ENCODE measurements at places on chromosomes 1 and 21.

DNA sequence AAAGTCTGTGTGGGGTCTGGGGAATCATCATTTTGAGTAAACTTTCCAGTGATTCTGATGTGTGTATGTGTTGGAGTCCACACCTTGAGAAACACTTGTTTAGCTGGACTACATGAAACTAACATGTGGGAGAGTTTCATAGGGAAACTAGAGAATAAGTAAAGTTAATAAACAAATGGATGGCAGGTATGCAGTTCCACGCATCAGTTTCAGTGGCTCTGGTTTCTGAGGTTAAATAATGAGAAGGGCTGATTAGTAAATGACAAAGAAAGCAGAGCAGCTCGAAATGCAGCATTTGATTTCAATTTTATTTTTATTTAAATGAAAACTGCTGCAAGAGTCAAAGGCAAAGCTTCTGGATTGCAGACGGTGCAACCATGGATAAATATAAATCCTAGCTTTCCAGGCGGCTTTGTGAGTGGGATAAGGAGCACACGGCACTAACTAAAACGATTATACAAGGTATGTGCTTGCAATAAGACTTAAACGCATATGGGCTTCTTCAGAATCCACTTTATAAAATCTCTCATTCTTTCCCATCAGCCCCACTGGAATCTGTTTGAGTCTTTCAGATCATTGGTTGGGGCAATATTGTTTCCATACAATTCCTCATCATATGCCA is 310.7 kb downstream of the PLPP3 start:
- DNase-seq: no peak

- DNase-seq: no peak
Observed at GRCh38 chr1:222373216-222373615, 174.7 kb downstream of the HHIPL2 start.

GRCh38 chr21:18549214-18549905 is 145.8 kb upstream of the TMPRSS15 start:
- DNase-seq: no peak

GRCh38 chr1:111937147-111937725 is 52.2 kb downstream of the KCND3 start:
- no peak for DNase-seq

GRCh38 chr1:91569411-91570119 is 68.9 kb downstream of the CDC7 start:
- DNase-seq: no peak

GRCh38 chr1:177794376-177794991 is 175.4 kb downstream of the SEC16B start:
- DNase-seq: no peak

DNA sequence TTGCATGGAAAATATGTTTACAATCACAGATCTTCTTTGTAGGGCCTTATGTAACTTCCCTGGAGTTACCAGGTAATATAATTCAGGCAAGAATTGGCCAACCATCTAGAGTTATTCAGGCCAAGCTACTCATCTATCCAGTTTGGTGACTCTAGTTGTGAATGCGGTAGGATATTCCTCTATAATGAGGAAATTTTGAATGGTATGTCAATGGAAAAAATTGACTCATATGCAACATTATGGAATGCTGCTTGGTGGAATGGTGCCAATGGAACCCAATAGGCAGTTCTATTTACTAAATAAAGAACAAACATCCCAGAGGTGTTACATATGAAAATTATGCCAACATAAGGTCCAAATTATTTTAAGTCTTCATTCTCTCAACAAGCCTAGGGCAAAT is 5.6 kb upstream of the TNFSF18 start:
- DNase-seq: no peak

DNA sequence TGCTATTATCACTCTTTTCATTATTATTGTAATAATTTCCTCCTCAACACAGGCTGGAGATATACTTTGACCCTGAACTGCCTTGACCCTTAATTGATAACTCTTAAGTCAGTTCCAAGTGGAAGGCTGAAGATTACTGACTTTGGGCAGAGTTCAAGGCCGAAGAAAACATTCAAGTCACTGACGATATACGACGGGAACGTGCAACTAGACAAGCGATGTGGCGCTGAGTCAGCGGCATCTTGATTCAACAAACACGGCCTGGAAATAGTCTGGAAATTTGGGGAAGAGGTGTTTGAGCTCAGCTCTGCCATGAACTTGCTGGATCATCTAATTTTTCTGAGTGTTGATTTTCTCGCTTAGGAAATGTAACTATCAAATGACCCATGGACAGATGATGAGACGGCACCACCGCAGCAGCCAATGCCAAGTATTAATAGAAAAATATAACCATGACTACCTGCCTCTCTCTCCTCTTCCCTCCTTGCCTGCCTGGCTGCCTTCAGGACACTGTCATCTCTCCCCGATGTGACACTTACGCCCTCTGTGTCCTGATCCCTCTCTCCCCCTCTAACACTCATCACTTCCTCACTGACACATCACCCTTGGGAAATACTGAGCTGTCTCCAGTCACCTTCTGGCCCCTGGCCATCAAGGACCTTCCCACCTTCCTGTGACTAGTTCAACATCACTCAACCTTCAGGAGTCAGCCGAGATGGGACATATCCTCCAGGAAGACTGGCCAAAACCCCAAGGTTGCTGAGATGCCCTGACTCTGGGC is 49.4 kb downstream of the TMCO4 start:
- DNase-seq: no peak

DNA sequence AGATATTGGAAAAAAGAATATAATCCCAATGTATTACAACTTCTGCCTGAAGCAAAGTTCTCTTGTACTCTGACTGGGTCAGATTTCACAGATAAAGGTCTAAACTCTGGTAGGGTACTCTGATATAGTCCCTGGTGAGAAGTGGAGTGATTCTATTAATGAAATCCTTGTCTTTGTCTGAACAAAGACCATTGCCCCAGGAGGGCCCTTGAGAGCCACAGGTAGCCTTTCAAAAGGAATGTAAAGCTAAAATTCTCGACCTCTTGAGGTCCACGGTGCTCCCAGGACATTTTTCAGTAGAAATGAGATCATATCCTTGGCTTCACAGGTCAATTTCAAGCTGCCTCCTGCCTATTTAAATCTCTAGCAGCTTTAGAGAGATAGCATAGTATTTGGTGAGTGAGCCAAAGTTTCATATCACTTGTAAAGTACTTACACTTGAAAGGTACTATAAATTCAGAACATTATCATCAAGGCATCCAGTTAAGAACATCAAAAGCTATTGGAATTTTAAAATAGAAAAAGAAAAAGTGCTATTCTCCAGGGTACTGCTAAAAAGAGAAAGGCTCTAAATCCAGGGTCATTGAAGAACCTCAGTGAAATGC is 10.1 kb downstream of the TNNI3K start:
- DNase-seq: no peak

DNA sequence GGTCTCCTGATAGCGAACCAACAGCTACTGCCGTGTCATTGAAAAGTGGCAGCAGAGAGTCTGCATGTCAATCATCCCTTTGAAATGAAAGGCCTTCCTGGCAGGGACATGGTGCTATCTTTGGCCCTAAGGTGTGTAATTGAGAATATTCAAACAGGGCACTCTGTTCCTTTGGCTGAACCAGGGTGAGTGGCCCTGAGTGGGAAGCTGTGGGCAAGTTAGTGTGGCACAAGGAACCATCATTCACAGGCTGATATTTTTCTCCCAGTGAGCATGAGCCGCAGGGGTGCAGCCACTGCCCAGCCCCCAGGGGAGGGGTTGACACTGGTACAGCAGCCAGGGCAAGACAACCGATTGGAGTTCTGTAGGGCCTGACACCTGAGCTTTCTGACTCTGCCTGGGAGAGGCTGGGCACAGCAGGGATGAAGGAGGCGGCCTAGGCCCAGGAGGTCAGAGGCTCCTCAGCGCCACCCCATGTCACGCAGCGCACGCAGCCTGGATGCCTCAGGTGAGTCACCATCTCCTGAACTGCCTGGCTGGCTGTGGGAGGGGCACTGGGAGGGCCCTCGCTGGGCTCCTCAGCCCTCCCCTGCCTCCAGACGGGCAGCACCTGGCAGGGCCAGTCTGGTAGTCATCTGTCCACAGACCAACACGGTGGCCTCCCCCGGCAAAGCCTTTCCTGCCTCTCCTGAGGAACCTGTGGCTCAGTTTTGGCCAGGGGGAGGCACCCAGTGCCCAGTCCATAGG is 13.2 kb downstream of the QSOX1 start:
- DNase-seq: no peak

DNA sequence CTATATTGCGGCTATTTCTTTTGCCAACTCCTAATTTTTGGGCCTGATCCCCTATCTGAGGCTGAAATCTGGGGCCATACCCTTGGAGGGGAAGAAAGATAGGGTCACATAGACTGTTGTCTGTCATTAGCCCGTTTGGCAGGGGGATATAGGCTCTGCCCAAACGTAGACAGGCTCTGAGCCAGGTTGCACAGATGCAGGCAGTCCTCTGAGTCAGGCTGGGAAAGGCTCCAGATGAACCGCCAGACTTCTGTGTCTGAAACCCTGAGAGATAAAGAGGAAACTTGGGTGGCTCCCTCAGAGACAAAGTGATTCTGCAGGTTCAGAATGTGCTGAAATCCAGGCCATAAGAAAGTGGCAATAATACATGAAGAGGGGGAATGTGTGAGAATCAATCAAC is 4.0 kb upstream of the CAP1 start:
- no peak for DNase-seq

- DNase-seq: no peak
Observed at GRCh38 chr1:186781730-186782129, 47.0 kb upstream of the PLA2G4A start.

DNA sequence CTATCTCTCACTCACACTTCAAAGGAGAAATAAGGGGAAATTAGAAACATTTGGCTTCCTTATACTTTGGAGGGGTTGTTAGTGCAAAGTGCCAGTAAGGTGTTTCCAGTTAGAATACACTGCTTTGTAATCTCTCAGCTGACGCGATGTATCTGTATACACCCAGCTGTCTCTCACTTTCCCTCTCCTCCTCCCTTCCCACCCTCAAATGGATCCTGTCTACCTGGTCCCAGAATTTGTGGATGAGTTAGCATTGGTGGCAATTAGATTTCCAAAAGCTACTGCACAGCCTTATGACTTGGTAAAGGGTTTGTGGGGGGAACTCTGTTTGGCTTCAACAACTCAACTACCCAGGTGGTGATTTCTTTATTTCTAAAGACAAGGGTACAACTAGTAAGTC is 10.5 kb downstream of the ATP1B1 start:
- no peak for DNase-seq

DNA sequence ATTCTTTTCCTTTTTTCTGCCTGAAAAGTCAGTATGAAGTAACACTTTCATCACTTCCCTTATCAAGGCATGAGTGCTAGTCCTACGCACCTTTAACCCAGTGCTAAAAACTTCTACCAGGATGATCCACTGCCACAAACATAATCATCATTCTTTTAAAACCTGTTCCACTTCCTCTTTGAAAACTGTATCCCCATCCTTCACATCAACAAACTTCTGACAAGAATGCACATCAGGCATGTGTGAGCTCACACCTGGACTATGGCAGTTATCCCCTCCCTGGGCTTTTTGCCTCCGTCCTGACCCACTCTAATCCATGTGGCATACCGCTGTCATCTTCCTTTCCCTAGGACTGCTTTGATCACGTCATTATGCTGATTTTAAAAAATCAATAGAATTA is 70.2 kb downstream of the ESRRG start:
- DNase-seq: no peak

- DNase-seq: no peak
Observed at GRCh38 chr1:211538287-211538686, 40.7 kb downstream of the SLC30A1 start.

GRCh38 chr1:110944806-110945205 is 18.9 kb downstream of the LRIF1 start:
- DNase-seq: no peak

GRCh38 chr1:67941155-67941554 is 107.9 kb upstream of the GNG12 start:
- DNase-seq: no peak

DNA sequence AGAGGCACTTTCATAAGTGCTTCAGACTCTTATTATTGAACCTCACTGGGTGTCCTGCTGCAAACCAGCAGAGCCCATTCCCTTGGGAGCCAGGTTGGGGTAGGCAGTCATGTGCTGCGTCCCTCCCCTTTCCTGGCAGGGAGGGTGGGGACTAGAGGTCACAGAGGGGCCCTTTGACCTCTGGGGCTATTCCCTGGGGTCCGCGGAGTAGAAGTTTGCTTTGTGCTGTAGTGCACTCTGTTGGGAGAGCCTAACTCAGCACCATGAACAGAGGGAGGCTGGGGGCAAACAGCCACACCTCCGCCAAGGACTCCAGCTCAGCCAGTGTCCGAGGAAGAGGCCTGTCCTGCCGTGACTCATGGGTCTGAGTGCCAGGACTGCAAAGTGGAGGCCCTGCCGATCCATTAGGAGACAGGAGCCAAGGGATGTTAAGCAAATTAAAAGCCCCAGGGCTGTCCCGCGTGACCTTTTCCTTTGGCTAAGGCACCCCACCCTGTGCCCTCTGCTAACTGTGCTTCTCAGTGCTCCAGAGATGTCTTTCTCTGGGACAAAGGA is 3.0 kb upstream of the IGSF21 start:
- DNase-seq: no peak

DNA sequence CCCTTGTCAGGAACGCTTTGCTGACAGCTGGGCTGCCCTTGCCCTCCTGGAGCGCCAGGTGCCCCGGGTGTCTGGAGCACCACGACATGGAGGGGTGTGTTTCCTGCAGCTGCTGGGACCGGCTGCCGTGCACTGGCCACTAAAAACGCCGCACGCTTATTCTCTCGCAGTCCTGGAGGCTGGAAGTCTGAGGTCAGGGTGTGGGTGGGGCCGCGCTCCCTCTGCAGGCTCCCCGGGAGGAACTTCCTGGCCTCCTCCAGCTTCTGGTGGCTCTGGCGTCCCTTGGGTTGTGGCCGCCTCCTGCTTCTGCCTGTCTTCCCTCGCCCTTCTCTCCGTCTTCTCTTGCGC is 28.0 kb upstream of the PLCH2 start:
- DNase-seq: no peak

- DNase-seq: no peak
Observed at GRCh38 chr1:110050602-110051261, 16.3 kb downstream of the STRIP1 start.

GRCh38 chr1:18486195-18486594 is 5.5 kb downstream of the KLHDC7A start:
- DNase-seq: no peak

DNA sequence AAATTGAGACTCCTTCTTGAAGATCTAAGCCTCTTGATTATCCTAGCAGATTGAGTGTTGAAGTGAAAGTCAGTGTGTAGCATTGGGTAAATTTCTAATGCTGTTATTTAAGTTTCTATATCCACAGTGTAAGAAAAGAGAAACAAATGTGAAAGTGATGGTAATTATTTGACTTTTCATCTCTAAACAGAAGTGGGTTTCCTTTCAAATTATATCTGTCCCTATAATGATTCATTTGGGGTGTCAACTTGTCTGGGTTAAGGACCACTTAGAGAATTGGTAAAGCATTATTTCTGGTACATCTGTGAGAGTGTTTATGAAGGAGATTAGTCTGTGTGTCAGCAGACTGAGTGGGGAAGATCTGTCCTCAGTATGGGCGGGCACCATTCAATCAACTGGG is 133.0 kb upstream of the HMCN1 start:
- no peak for DNase-seq

- DNase-seq: no peak
Observed at GRCh38 chr1:90544356-90544755, 172.7 kb downstream of the BARHL2 start.
